ENCODE measurements at places on chromosomes 2 and 18.

GRCh38 chr2:73981081-73982001 is 3.4 kb upstream of the TET3 start:
- no peak for DNase-seq

GRCh38 chr2:102181919-102182635 is 4.7 kb upstream of the IL1RL2 start:
- DNase-seq: peak; percentile 78

GRCh38 chr18:63151539-63151938 is 168.0 kb downstream of the BCL2 start:
- no peak for DNase-seq

DNA sequence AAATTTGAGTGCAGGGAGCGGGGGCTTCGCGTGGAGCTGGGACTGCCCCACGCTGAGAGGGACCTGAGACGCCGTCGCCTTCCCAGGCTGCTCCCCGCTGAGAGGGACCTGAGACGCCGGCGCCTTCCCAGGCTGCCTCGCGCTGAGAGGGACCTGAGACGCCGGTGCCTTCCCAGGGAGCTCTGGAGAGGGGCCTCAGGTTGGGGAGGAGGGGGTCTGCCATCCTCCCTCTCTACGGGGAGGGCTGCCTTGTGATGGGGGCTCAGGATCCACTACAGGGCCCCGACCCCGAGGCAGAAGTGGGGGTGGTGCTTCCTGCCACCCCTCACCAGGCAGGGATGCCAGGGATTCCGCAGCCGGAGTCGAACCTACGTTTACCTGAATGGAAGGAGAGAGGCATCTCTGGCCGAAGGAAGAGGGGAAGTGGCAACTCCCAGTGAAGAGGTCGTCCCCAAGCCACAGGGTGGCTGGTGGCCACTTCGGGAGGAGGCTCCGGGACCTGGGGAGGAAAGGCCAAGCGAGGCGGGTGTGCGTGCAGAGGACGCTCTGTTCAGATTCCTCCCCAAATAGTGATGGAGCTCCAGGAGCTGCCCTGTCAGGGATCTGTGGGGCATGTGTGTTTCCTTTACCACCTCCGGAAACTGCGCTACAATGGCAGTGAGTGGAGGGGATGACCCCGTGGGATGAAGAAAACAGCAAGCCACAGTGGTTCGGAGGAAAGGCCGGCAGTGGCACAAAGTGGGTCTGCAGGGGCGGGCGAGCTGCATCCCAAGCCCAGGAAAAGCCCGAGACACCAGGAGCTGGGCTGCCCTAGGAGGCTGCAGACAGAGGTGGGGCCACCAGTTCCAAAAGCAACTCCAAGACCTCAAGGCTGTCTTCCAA is 108.2 kb upstream of the CTDP1 start:
- no peak for DNase-seq

DNA sequence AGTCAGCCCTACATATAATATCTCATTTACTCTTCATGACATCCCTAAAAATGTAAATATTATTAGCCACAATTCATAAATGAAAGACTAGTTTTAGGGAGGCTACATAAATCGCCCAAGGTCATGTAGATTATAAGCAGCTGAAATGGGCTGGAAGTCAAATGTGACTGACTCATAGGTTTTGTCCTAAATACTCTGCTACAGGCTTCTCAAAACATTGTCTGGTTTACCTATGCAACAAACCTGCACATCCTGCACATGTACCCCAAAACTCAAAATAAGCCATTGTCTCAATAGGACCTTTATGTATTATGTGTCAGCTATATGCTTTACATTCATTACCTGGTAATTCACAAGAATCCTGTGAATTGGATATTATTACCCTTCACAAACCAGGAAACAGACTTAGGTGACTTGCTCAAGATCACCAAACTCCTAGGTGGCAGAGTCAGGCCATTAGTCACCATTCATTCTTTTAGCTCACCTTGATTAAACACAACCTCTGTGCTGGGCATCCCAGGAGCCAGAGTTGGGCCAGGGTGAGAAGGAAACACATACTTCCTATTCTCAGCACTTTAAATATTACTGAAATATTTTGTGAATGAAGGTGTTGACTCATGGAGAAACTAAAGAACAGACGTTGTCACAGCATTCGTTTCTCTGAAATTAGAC is 69.4 kb upstream of the CPO start:
- no peak for DNase-seq

Data from fibroblast of pulmonary artery (primary cell).